ENCODE measurements at places on chromosomes 16 and 17. TPM values are rescaled to one million over a fixed set of nuclear protein-coding genes. Genes with fewer than 3 reads are reported as not detected.

DNA sequence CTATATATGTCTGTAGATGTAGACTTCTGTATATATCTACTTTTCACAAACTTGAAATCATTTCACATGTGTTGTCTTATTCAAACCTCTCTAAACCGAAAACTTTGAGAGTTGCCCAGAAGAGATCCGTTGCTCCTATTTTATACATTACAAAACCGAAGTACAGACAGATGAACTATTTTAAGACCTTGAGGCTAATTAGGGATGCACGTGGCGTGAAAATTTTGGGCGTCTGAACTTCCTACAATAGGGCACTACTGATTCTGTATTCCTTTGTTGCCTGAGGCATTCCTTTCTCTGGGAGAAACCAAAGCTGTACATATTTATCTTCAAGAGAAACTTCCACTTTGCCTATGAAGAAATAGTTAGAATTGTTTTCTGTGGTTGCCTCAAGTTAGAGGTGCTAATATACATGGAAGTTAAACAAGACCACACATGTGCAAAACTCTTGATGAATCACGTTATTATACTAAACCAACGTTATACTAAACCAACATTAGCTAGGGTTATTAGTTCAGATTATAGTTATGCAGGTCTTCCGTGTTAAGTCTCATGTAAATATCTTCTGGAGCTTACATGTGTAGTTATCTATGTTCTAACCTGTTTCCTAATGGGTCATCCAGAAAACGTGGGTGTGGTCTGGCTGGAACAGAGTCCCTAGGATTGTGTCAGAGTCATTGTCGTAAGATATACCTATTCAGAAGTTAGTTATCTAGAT is 111.2 kb downstream of the RBFOX1 start:
- no peak overlapping the region for H3K27ac ChIP-seq
- no peak for DNase-seq
- H3K36me3 ChIP-seq = no peaks in the 10 kb centered on the region
- H3K4me1 ChIP-seq = no peaks in the 10 kb centered on the region
- H3K27me3 ChIP-seq = no peaks in the 10 kb centered on the region

- H3K36me3 ChIP-seq = no peaks in the 10 kb centered on the region
- H3K27ac ChIP-seq = peak overlapping the region; percentile 83
- DNase-seq = no peak
- H3K27me3 ChIP-seq = no peaks in the 10 kb centered on the region
- H3K4me3 ChIP-seq = no peak overlapping the region
- H3K4me1 ChIP-seq = peaks cover 36% of the 10 kb centered on the region
Measured at GRCh38 chr16:66901626-66902025, 17.1 kb downstream of the CDH16 start.

GRCh38 chr17:28573040-28573380 is 1.7 kb upstream of the PIGS start:
- peaks cover 28% of the 10 kb centered on the region for H3K4me1 ChIP-seq
- no peaks in the 10 kb centered on the region for H3K36me3 ChIP-seq
- no peak overlapping the region for H3K27ac ChIP-seq
- H3K4me3 ChIP-seq = no peak overlapping the region

- H3K27me3 ChIP-seq = no peaks in the 10 kb centered on the region
- H3K27ac ChIP-seq = no peak overlapping the region
- no peak overlapping the region for H3K4me3 ChIP-seq
- no peaks in the 10 kb centered on the region for H3K36me3 ChIP-seq
- H3K4me1 ChIP-seq = peaks cover 21% of the 10 kb centered on the region
- no peak for DNase-seq
Measured at GRCh38 chr17:28738680-28739384, 5.0 kb upstream of the TRAF4 start.

GRCh38 chr16:80836846-80837245 is 32.4 kb upstream of the CDYL2 start:
- no peak for DNase-seq
- no peaks in the 10 kb centered on the region for H3K4me1 ChIP-seq
- no peak overlapping the region for H3K27ac ChIP-seq
- no peak overlapping the region for H3K4me3 ChIP-seq
- no peaks in the 10 kb centered on the region for H3K27me3 ChIP-seq

- H3K36me3 ChIP-seq = no peaks in the 10 kb centered on the region
- no peaks in the 10 kb centered on the region for H3K4me1 ChIP-seq
Measured at GRCh38 chr16:77450790-77451487, 16.1 kb upstream of the ADAMTS18 start.

DNA sequence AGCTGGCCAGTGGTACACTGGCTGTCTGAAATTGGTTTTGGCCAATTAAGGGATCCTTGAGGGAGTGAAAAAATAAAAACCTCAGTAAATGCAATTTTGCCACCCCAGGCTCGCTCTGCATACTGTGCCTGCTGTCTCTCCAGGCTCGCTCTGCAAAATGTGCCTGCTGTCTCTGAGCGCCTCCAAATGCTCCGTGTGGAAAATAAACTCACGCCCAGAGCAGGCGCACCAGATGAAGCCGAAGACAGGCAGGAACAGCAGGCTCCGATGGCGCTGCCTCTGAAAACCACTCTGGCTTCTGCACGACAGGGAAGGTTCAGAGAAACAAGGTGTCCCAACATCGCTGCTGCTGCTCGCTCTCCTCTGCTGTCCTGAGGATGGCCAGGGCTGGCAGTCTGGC is 29.1 kb downstream of the SNN start:
- H3K4me3 ChIP-seq = no peak overlapping the region
- no peak overlapping the region for H3K27ac ChIP-seq
- H3K27me3 ChIP-seq = no peaks in the 10 kb centered on the region
- H3K36me3 ChIP-seq = peaks cover 56% of the 10 kb centered on the region

- DNase-seq = peak; percentile 84
- no peaks in the 10 kb centered on the region for H3K36me3 ChIP-seq
- peaks cover 83% of the 10 kb centered on the region for H3K4me1 ChIP-seq
- no peak overlapping the region for H3K27ac ChIP-seq
Measured at GRCh38 chr16:89363621-89364393, 126.6 kb downstream of the ANKRD11 start.

- peaks cover 23% of the 10 kb centered on the region for H3K4me1 ChIP-seq
- H3K4me3 ChIP-seq = no peak overlapping the region
- no peak for DNase-seq
Measured at GRCh38 chr17:76716839-76717215, 6.1 kb upstream of the MXRA7 start.

- no peak for DNase-seq
- H3K4me1 ChIP-seq = no peaks in the 10 kb centered on the region
- no peak overlapping the region for H3K4me3 ChIP-seq
- no peaks in the 10 kb centered on the region for H3K36me3 ChIP-seq
- H3K27me3 ChIP-seq = no peaks in the 10 kb centered on the region
Measured at GRCh38 chr17:32256012-32256700, 9.5 kb upstream of the RHBDL3 start.

CD7 gene
- total RNA-seq = 24.7 TPM

ERN2 gene
- 7.3 TPM for total RNA-seq

SMG6 gene
- total RNA-seq = 30.4 TPM

MEIOC gene
- total RNA-seq = not detected

EVI2A gene
- total RNA-seq = 6.1 TPM

KRT28 gene
- not detected for total RNA-seq

HBZ gene
- total RNA-seq = not detected

PYY gene
- total RNA-seq = not detected

Data from upper lobe of left lung (tissue), 6 donors.